ENCODE measurements at places on chromosomes 5 and 9.

GRCh38 chr9:18268381-18268780, 205.6 kb upstream of the ADAMTSL1 start:
- no peak for DNase-seq

- no peak for DNase-seq
Measured at GRCh38 chr5:104606258-104606829, 1043.8 kb upstream of the NUDT12 start.

DNA sequence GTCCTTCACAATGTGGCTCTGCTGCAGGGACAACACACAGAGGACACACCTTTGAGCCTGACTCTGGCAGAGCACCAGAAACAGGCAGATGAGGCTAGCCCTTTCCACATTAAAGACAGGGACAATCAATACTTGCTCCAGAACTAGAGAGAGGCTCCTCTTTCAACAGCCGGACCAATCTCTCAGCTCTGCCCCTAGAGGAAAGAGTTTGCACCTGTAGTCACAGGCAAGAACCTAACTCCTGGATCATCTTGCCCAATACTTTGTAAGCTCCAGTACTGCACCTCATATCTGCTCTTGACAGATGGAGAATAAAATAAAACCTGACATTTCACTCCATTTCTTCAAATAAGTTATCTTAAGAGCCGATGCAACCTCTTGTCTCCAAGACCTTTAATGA, 52.1 kb downstream of the EPB41L4A start:
- DNase-seq: no peak

DNA sequence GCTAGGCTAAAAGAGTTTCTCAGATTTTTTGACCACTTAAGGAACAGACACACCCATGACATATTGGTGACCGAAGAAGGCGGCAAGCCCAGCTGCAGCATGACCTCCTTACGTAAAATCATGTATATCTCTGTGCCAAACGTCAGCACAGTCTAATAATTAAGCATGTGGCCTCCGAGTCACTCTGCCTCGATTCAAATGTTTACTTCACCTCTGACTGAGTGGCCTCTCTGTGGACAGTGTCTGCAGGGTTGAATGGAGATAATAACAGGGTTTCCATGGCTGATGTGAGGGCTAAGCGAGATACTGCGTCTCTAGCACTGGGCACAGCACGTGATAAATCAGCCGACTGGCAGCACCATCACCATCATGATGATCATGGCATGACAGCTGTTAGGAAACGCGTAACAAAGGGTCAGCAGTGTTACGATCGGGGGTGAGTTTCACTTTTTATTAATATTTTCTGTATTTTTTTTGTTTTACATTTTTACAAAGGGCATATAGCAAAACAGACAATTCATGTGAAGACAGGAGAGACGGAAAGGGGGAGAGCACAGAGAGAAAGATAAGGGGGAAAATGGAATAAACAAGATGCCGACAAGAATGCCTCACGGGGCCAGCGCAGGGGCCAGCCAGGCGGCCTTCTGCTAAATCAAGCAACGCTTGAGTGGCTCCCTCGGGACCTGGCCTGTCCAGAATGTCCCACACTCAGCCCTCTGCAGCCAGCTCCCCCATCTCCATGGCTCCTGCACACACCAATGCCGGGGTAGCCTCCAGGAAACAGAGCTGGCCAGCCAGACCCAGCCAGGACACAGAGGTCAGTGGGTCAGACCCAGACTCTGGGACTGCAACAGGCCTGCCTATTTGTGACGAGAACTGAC, 60.3 kb downstream of the ADAMTS2 start:
- no peak for DNase-seq

DNA sequence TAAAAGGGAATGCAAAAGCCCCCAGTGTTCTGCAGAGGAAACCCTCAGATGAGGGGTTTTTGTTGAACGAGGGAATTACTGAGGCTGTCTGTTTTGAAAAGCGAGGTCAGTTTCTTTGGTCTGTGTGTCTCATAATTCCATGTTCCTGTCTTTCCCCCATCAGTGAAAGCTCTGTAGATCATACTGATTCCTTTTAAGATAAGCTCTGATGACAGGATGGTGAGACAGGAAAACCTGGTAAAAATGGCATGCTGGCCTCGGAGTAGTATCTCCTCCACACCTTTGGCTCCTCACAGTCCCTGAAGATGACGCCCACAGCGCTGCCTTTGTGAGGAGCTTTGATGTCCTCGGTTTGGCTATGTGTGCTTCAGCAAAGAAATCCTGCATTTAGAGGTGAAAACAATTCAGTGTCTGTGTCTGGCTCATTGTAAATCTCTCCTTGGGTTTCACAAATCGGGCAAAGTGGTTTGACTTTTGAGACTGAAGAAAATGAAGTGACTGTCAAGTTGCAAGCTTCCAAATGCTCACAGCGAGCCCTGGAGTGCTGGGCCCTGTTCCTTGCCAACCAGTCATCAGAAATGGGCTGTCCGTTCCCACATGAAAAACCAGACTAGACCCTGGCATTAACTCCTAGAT, 124.9 kb upstream of the ICE1 start:
- DNase-seq: no peak

- DNase-seq: no peak
Measured at GRCh38 chr9:95012035-95012708, 285.7 kb downstream of the AOPEP start.

GRCh38 chr9:17719053-17719452, 140.2 kb downstream of the SH3GL2 start:
- DNase-seq: no peak

GRCh38 chr5:116604805-116605204, 30.2 kb upstream of the SEMA6A start:
- no peak for DNase-seq

GRCh38 chr5:16609412-16609811, 7.4 kb downstream of the RETREG1 start:
- DNase-seq: no peak

- DNase-seq: no peak
Measured at GRCh38 chr5:158340608-158341007, 481.7 kb upstream of the CLINT1 start.

DNA sequence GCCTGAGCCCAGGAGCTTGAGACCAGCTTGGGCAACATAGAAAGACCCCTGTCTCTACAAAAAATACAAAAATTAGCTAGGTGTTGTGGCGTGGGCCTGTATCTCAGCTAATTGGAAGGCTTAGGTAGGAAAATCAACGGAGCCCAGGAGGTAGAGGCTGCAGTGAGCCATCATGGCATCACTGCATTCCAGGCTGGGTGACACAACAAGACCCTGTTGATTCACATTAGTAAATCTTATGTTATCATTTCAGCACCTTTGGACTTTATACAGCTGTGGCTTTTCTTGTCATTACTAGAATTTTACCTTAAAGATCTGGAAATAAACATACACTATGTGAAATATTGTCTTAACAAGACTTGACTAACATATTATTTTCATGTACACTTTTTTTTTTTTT, 185.0 kb downstream of the ZNF608 start:
- DNase-seq: no peak

Data from activated CD8-positive, alpha-beta memory T cell treated with anti-CD3 and anti-CD28 coated beads for 1 hour (primary cell).